Inflammatory macrophage (primary cell): ENCODE measurements at places on chromosomes 7 and 10.

GRCh38 chr10:119969609-119970008 lies 77.1 kb downstream of the SEC23IP start:
- DNase-seq, result no peak

- DNase-seq, result no peak
These were observed 367.9 kb upstream of the MBL2 start for GRCh38 chr10:53140506-53140905.

- DNase-seq, result no peak
These were observed 6.4 kb downstream of the BLNK start for GRCh38 chr10:96264938-96265337.

GRCh38 chr7:94877731-94878670 lies 29.4 kb upstream of the PPP1R9A start:
- no peak for DNase-seq

DNA sequence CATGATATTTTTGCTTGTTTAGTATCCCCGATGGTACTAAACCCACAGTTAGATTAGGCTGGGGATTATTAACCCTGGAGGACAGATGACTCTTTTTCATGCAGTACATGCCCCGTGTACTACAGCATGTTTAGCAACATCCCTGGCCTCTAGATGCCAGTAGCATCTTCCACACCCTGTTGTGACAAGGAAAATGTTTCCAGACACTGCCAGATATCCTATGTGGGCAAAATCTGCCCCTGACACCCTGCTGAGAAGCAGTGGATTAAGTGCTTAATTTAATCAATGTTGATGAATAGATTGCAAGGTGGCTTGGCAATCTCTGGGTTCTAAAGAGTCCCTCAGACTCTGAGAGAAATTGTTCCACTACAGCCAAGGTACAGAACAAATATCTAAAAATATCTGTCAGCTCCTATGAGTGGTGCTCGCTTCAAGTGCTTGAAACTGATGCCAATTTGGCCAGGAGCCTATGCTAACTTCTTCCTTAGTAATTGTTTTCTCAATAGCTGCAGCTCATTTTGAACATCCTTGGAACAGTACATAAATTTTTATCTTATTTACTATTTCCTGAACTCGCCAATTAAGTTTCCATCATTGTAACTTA lies 247.0 kb downstream of the SORCS1 start:
- no peak for DNase-seq
